ENCODE measurements at places on chromosomes 13 and 19.
A peak's percentile ranks its signal among the peaks of the same experiment; 100 is the strongest.

GRCh38 chr13:27915301-27916207 lies 4.2 kb upstream of the PDX1 start:
- no peak for DNase-seq

- DNase-seq = peak; percentile 39
Observed at GRCh38 chr13:38002606-38003005, 133.0 kb upstream of the TRPC4 start.

DNA sequence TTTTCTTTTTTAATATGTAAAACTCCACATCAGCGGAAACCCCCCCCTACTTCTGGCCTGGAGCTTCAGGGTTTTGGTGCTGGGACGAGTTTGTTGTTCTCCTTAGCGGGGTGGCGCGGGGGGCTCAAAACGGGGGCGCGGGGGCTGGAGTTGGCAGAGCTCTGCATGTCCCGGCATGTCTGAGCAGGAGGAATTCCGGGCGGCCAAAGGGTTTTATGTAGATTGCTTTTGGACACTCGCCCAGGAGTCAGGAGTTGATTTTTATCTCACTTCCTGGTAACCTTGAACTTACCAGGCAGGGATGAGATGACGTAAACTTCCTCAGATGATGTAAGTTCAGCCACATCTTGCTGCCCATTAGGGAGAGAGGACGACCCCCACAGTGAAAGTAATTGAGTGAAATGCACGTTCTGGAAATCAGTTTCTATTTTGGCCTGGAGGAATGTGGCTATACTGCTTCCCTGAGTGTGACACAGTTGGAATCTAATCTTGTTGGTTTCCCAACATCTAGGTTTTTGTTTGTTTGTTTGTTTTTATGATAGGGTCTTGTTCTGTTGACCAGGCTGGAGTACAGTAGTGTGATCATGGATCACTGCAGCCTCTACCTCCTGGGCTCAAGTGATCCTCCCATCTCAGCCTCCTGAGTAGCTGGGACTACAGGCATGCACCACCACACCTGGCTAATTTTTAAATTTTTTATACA lies 21.0 kb upstream of the GDF15 start:
- DNase-seq = peak; percentile 90

- DNase-seq = no peak
Observed at GRCh38 chr19:7751157-7751783, 3.9 kb upstream of the CD209 start.

GRCh38 chr19:5138606-5139582 lies 170.0 kb downstream of the KDM4B start:
- DNase-seq = no peak

- DNase-seq = no peak
Observed at GRCh38 chr13:23901365-23901764, 4.1 kb upstream of the C1QTNF9B start.

GRCh38 chr13:50812242-50812641 lies 31.2 kb downstream of the DLEU7 start:
- DNase-seq = no peak

DNA sequence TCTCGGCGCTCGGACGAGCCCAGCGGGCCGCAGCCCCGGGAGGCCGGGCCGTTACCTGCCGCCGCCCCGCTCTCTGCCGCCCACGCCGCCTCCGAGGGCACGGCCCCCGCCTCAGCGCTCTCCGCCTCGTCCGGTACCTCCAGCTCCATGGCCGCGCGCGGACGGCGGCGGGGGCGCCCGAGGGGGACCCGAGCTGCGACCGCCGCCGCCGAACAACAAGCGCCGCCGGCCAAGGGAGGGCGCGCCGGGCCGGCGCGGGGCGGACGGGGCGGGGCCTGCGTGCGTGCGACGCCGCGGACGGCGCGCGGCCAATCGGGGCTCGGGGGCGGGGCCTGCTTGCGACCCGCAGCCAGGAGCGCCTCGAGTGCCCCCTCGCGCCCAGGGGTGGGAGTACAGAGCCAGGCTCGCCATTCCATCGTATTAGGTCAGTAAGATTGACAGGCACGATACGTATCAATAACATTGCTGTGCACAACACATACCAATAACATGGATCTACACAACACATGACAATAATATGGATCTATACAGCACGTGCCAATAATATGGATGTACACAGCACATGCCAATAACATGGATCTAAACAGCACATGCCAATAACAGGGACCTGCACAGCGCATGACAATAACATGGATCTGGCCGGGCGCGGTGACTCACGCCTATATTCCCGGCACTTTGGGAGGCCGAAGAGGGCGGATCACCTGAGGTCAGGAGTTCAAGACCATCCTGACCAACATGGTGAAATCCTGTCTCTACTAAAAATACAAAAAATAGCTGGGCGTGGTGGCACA lies at the start of gene PIP5K1C:
TSS of gene PIP5K1C (minus strand) at position 227 of the 791 bp plus-strand sequence. CDS start at position 149, 78 bp downstream.
- DNase-seq = peak; percentile 77

DNA sequence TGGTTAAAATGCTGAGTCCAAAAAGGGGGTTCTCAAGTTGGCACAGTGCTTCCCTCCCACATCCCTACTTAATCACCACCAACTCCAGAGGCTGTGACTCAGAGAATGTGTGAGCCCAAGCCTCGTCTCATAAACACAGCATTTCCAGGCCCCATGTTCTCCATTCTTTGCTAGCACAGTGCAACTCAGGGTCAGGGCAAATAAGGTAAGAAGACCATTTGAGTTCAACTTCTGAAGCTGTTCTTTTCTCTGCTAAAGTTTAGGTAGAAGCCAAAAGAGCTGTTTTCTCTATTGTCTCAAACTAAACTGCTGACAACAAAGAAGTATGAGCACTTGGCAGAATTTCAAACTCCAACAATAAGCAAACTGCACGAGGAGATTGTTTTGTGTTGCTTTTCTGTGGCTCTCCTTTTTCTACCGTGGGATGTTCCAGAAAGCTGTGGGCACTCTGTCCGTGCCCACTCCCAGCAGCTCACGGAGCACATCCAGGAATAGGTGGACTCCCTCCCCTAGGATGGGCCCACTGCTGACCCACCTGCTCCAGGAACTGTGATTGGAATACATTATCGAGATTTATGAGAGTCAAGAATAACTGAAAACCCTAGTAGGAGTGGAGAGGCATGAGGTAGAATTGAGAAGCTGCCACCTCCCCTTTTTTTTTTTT lies 494.3 kb downstream of the COG6 start:
- DNase-seq = peak; percentile 30

- no peak for DNase-seq
Observed at GRCh38 chr13:52811841-52812240, 36.6 kb downstream of the PCDH8 start.

DNA sequence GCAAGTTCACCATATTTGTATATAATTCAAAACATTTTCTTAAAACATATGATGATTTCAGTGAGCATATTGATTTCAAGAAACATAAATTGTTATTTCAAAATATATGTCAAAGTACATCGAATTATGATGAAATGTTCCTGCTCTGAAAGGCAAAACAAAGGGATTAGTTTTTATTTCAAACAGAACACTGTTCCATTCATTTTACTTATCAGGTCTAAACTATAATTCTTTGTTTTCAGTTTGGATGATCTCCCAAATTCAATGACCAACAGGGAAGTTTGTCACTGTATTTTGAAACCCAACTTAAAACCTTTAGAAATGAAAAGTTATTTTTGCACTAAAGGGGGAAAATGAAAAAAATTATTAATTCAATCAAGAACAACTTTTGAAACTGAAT lies 610.2 kb downstream of the SLITRK1 start:
- DNase-seq = no peak

GRCh38 chr13:98507282-98507797 lies 69.6 kb downstream of the STK24 start:
- DNase-seq = peak; percentile 86

DNA sequence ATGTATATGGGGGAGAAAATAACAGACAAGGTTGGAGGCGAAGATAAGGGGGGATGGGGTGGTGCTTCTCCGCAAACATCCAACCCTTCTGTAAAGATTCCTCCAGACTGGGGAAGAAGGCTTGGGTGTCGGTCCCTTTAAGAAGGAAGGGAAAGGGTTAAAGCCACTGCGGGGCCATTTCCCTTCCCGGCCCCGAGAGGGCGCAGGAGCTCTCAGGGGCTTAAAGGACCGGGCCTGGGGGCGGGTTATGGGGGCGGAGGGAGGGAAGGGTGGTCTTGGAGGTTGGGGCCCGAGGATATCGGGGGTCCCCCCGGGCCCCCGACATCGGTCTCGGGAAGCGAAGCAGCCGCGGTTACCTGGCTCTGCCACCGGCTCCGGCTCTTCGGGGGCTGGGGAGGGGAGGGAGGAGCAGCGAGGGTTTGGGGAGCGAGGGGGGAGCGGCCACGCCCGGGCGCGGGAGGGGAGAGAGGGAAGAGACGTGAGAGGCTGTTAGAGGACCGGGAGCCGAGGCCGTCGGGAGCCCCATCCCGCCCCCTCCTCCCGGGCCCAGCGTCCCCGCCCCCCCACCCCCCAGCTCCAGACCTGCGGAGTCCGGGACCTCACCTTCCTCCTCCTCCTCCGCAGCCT lies 2.8 kb downstream of the TNNT1 start:
- DNase-seq = peak; percentile 27

DNA sequence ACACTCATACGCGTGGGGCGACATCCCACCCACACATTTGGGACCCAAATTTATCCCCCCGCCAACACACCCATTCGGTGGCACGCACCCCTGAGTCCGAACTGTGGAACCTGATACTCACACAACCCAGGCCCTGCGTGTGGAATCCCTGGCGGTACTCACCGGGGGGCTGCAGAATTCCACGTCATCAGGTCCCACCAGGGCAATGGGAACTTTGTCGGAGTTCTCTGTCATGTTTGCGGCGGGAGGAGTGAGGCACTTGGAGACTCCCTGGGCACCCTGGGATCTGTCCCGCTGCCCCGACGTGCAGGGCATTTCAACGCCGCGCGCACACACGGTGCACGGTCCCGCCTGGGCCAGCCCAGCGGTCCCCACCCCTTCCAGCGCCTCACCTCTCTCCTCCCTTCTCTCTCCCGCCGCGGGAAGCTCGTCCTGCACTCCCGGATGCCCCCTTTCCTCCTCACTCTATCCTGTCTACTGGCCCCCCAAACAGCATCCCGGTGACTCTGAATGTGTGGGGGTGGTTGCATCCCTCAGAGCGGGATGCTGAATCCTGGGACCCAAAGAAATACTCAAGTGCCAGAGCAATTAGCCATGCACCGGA lies at the start of gene CNMD:
TSS of gene CNMD (minus strand) at position 353 of the 604 bp plus-strand sequence. CDS start at position 234, 119 bp downstream.
- DNase-seq = no peak

- no peak for DNase-seq
Observed at GRCh38 chr19:33219261-33219815, 6.3 kb downstream of the SLC7A10 start.

- no peak for DNase-seq
Observed at GRCh38 chr13:41720839-41721561, 239.9 kb downstream of the VWA8 start.

GRCh38 chr19:29815231-29815630 lies 3.4 kb downstream of the CCNE1 start:
- no peak for DNase-seq

GRCh38 chr19:57599377-57599760 lies 316 bp upstream of the ZNF530 start:
- no peak for DNase-seq

- no peak for DNase-seq
Observed at GRCh38 chr19:3073931-3074595, 11.8 kb upstream of the TLE5 start.

- peak; percentile 62 for DNase-seq
Observed at GRCh38 chr19:30253581-30253996, 118.6 kb upstream of the ZNF536 start.

GRCh38 chr19:3857449-3858003 lies 11.3 kb downstream of the ZFR2 start:
- DNase-seq = no peak

DNA sequence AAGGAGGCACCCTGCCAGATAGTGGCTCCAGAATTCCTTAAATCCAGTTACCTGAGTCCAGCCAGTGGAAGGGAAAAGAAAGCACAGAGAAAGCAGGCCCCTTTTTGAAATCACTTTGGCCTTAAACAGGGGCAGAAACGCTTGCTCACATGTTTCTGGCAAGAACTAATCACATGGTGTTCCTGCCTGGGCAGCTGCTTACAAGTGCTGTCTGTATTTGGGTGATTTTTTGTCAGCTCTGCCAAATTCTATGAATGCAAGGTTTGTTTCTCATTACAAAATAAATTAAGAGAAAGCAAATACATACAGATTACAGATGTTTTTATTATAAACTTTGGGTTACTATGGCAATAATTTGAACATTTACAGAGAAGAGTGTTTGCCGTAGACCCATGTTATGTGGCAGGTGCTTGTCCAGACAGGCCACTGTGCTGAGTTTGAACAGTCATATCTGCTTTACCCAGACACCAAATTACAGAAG lies 1237.8 kb downstream of the SLITRK5 start:
- DNase-seq = no peak

DNA sequence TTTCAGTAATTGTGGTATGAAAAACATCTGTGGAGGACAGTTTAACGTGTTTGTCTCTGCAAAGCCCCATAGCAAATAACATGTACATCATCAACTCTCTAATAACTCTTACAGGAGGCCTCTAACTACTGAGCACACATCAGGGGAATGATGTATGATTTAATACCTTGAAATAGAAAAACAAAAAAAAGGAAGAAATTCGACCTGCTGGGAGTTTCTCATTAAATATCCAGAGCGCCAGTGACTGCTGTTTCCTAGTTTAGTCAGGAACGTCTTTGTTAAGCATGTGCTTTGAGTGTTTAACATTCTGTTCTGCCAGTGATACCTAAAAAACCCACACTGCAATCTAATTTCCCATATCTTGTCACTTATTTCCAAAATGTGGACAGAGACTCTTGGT lies 235.4 kb downstream of the PCDH20 start:
- no peak for DNase-seq
